Umbilical cord (tissue), 2 donors: ENCODE measurements at places on chromosomes 2 and 18. TPM values are rescaled to one million over a fixed set of nuclear protein-coding genes. Genes with fewer than 3 reads are reported as not detected.
A peak's percentile ranks its signal among the peaks of the same experiment; 100 is the strongest.

GRCh38 chr2:75892490-75892889 is 181.8 kb upstream of the GCFC2 start:
- no peak for DNase-seq

Gene OBSL1
- total RNA-seq: 66.2 TPM

Gene ZNF396
- 13.2 TPM for total RNA-seq

- no peak for DNase-seq
These were observed 26.2 kb downstream of the PCBP1 start for GRCh38 chr2:70113359-70114070.

DNA sequence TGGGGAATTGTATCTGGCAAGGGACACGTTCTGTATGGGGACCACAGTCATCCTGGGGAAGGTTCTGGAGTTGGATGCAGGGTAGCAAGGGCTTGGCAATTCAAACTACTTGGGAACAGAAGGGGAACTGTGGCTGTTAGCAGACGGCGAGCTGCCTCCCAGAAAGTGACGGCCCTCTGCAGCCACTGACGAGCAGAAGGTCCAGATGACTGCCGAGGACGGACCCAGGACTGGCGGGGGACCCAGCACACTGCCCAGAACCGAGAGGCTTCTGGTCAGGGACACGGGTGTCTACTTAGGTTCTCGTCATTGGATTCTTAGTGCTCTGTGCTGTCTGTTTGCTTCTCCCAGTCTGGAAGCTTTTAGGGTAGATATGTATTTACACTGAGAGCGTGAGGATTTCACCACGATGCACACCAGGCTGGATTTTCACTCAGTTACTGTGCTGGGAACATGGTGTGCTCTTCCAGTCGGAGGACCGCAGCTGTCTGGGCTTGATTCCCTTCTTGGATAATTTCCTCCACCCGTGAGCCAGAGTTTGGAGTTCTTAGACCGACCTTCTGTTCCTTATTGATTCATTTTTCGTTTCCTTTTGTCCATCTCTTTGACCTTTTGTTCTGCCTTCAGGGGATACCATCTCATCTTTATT is 13.4 kb downstream of the GPR35 start:
- no peak for DNase-seq

Gene ERFE
- total RNA-seq: 4.3 TPM

Gene LRP2
- 0.72 TPM for total RNA-seq

GRCh38 chr18:59593291-59593717 is 103.9 kb downstream of the CCBE1 start:
- no peak for DNase-seq

Gene CYTIP
- total RNA-seq: 18.8 TPM

GRCh38 chr2:142180820-142181533 is 50.2 kb upstream of the LRP1B start:
- no peak for DNase-seq

DNA sequence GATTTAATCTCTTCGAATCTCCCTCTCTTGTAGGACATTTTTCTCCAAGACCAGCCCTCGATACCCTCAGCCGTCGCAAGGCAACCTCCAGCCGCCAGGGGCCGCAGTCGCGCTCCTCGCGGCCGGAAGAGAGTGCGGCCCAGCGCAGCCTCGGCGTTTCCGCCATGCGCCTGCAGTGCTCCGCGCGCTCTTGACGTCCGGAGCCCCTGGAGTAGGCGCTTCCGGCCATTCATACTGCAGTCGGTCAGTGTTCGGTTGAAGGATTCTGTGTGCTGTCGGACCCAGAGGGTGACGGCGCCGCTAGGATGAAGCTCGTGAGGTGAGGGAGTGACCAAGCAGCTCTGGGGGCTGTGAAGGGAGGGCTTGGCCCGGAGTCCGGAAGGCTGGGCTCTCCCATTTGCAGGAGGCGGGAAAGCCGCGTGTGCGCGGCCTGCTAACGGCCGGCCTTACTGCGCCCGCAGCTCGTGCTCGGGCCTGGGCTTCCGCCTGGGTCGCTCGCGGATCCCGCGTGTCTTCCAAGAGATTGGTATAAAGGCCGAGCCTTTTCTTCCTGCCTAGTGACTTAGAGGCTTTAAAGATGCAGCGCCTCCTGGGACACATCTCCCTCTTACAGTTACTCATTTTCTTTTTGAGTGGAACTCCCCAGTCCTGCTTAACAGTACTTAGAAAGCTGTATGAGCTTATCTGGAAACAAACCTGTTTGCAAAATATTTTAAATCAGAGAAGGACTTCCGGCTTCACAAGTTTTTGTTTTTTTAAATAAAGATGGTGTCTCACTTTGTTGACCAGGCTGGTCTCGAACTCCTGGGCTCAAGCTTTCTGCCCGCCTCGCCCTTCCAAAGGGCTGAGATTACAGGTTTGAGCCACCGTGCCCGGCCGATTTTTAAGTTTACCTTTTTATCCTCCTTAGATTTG is at the start of gene SNRPD1:
SNRPD1 (plus strand) TSS at position 190 of the 915 bp plus-strand sequence; CDS start at position 306, 116 bp downstream.
- peak; percentile 94 for DNase-seq

GRCh38 chr2:30643674-30644073 is 163.6 kb downstream of the CAPN13 start:
- no peak for DNase-seq

- DNase-seq: no peak
These were observed 422.1 kb downstream of the PARD3B start for GRCh38 chr2:204967199-204967960.

DNA sequence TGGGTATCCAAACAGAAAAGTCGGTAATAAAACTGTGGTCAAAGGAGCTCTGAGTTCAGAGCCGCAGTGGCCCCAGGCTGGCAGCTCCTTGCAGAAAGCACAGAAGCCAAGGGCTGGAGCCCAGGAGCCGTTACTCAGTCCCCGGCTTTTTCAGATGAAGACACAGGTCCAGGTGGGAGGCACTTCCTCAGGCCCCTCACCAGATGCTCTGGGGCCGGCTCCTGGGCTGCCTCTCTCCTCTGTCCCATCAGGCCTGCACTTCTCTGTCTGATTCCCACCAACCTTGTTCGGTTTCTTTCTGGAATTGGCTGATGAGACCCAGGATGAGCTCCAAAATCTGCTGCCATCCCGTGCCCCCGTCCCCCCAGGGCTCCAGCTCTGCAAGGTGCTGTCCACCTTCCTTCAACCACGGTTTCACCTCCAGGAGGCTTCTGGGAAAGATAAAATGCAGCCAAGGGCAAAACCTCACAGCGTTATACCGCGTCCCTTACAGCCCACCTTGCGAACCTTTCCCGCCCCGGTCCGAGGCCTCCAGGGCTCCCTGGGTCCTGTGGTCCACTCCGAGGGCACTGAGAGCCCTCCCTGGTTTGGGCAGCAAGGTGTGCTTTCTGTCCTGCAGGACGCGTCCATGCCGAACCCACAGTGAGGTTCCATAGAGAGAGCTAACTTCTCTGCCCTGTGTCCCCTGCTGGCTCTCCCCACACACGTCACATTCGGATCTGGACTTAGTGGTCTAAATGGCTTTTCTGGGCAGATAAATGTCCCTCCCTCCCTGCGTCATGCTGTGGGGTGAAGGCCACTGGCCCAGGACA is 102.9 kb downstream of the TPO start:
- DNase-seq: no peak

- no peak for DNase-seq
These were observed 73.8 kb upstream of the TWIST2 start for GRCh38 chr2:238774071-238774470.

Gene HJURP
- total RNA-seq: 3.9 TPM

Gene PDK1
- total RNA-seq: 29.6 TPM

GRCh38 chr18:48796491-48797205 is 154.1 kb downstream of the SMAD7 start:
- no peak for DNase-seq

Gene CCBE1
- 2.4 TPM for total RNA-seq

Gene SAG
- total RNA-seq: 14.7 TPM

Gene MC2R
- 12.3 TPM for total RNA-seq

DNA sequence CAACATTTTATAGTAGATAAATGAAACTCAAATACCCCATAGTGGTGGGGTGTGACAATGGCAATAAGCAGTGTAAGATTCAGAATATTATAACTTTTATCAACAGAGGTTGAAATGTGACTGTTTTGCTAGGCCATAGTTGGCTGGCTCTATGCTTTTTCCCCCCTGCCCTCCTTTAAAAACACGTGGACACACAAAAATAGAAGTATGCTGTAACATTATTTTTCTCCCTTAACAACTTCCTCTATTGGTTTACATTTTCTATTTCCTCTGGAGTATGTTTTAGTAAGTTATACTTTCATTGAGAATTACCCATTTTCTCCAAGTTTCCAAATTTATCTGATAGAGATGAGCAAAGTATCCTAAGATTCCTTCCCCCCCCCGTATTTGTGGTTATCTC is 31.1 kb downstream of the NDUFAF7 start:
- no peak for DNase-seq

- DNase-seq: no peak
These were observed 191.7 kb downstream of the FAM210A start for GRCh38 chr18:13534631-13535030.

- DNase-seq: peak; percentile 30
These were observed 119.3 kb upstream of the NDUFV2 start for GRCh38 chr18:8983195-8983594.

Gene CPO
- total RNA-seq: not detected

GRCh38 chr18:76657911-76658470 is 162.9 kb upstream of the ZNF516 start:
- no peak for DNase-seq

GRCh38 chr2:168593713-168594112 is 137.6 kb downstream of the CERS6 start:
- DNase-seq: no peak

GRCh38 chr2:180742801-180743200 is 237.6 kb upstream of the UBE2E3 start:
- DNase-seq: no peak

DNA sequence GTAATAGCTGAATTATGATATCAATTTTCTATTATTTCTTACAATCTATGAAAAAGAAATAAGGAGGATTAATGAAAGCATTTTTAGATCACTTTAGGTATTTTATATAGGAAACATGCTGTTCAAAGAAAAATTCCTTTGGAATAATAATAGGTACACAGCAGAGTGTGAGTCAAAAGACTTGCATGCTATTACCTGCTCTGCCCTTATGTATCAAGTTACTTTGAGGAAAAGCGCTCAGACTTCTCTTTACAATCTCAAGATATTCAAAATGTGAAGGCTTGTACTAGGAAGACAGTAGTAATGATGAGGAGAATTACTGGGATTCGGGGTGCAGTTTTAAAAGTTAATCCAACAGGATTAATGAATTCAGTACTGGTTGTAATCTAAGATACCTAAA is 29.1 kb upstream of the RNU4ATAC start:
- DNase-seq: no peak

Gene PAX3
- 4.6 TPM for total RNA-seq

GRCh38 chr2:44351088-44351487 is 10.2 kb downstream of the PREPL start:
- peak; percentile 88 for DNase-seq

GRCh38 chr2:25279091-25279651 is 62.6 kb downstream of the DNMT3A start:
- DNase-seq: peak; percentile 74

GRCh38 chr18:3530807-3531206 is 80.8 kb downstream of the TGIF1 start:
- no peak for DNase-seq

Gene HOXD12
- 1.9 TPM for total RNA-seq

GRCh38 chr2:123732563-123732962 is 292.5 kb upstream of the CNTNAP5 start:
- DNase-seq: no peak

Gene C2orf68
- 23.6 TPM for total RNA-seq

Gene CD28
- total RNA-seq: 13.0 TPM

- DNase-seq: no peak
These were observed 301.8 kb upstream of the GALNT5 start for GRCh38 chr2:156955701-156956100.

Gene QPCT
- 37.6 TPM for total RNA-seq

DNA sequence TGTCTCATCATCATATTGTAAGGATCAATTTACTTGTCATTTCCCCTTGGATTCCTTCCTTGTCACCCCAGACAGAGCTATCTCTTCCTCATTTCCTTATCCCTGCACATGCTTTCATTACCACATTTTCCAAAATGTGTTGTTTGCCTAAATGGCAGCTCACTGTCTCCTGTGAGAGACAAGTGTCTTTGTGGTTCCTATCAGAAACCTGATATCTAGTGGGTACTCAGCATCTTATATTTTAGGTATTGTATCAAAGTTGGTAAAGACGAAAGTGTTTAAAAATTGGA is 896.0 kb upstream of the PIK3C3 start:
- no peak for DNase-seq

DNA sequence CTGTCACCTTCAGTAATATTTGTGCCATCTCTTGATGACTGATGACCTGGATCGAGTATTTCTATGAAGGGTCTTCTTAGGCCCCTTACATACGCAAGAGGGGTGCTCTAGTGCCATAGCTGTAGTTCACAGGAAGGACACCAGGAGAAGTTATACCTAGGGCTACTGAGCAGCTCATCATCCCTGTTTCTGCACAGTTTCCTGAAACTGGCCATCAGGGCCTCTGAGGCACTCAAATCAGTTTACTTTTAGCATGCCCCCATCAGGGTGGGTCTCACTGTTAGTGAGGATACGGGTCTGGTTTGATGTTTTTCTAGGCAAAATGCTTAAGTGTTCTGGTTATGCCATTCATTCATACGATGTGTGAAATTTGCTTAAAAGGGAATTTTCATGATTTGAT is 20.0 kb upstream of the FBLN7 start:
- DNase-seq: no peak

GRCh38 chr2:161381546-161381945 is 34.6 kb upstream of the TBR1 start:
- DNase-seq: no peak

DNA sequence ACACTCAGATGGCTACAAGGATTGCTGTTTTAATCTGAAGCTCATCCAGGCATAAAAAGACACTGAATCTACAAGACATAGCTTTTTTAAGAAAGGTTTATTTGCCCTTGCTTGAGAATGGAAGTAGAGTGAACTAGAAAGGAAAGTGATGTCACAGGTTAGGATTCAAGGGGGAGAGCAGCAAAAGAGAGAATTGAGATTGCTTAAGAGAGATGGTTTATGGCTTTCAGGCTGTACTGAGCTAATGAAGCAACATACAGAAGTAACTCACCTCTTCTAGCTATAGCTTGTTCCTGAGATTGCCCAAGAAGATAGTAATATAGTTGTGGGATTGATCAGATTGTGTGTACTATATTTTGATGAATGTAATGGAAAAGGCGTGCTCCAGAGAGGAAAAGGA is 26.1 kb upstream of the ACVR2A start:
- peak; percentile 26 for DNase-seq

DNA sequence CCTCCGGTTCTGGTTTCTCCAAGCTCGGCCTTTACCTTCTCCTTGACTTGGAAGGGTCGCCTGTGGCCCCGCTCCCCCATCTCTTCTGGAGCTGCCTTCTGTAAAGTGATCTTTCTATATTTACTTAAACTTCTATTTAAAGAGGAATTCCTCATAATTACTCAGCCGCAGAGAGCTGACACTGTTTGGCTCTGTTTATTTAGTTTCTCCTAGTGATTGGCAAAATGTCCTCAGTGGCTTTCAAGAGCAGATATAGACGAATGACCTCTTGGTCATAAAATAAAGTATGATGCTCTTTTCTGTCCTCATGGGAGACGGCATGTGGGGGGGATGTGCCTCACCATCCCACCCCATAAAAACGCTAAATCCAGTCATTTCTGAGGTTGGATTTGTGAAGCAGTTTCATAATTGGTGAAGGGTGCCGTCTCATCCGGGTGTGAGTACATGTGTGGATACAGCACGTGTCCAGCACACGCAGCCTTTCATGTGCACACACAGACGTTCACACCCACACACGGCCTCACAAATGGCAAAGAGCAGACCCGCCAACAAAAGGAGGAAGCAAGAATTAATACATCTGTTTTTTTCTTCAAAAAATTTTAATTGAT is 43.4 kb upstream of the SMAD7 start:
- DNase-seq: peak; percentile 51

- DNase-seq: no peak
These were observed 91.6 kb downstream of the FAM161A start for GRCh38 chr2:61762292-61762691.

Gene EFEMP1
- total RNA-seq: 125 TPM

Gene CNTNAP5
- 2.6 TPM for total RNA-seq
